ENCODE measurements at places on chromosomes 2 and 18.

- DNase-seq, result no peak
These were observed 32.2 kb downstream of the ZAP70 start for GRCh38 chr2:97745474-97746174.

DNA sequence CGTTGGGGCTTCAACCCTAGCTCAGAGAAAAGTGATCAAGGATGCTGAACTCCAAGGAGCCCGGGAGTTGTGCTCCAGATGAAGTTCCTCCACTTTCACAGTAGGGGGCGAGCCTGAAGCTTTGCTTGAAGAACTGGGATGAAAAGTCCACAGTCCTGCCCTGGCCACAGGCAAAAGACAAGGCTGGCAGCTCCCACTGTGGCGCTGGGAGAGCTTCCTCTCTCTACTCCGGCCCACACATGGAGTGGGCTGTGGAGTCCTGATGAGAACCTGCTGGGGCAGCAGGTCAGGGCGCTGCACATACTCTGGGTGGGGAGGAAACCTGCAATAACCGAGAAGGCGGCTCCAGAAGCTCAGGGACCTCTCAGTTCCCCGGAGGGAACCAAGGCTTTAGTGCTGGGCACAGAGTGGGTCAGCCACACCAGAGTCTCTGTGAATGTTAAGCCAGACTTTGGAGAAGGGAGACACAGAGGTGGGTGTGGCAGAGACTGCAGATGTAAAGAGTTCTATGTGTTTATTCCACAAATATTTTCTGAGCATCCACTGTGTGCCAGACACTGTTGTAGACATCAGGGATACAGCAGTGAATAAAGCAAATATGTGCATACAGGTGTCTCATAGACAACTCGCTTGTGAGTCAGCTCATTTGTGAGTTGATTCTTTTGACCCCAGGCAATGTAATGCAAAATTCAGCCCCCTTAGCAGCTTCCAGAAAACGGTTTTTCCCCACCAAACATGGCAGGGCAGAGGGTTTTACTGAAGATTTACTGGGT, 48.0 kb upstream of the MRPL33 start:
- DNase-seq, result peak; percentile 60

DNA sequence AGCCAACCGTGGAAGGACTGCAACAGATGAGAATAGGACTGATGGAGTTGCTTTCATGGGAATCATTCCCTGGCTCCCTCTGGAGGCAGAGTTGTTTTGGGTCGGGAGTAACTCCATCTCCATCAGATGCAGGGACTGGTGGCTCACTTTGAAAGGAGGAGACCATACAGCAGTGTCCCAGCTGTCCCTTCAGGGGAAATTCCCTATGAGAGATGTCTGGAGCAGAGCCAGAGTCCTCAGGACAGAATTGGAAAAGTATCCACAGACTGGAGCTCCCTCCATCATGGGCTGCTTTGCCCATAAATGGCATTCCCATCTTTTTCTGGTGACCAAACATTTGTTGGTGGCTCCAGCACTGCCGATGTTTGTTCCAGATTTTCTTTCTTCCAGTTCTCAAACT, 144.3 kb downstream of the NCK2 start:
- no peak for DNase-seq

GRCh38 chr2:50727636-50728339, 304.1 kb downstream of the NRXN1 start:
- no peak for DNase-seq

DNA sequence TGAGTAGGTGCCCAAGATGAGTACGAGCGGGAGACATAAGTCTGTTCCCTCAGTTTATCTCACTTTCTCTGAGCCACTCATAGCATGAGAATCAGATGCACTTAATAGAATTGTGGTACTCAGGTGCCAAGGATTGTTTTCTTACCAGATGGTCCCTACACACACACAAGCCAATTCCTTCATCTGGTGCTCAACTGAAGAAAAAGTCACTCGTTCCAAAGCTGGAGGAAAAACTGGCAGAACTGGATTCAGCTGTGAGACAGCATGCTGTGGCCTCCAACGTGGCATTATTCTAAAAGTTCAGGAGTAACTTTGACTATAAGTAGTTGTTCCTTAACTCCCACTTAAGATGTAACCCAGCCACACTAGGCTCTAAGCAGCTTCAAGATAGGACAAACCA, 33.4 kb upstream of the ABCA12 start:
- DNase-seq, result no peak

DNA sequence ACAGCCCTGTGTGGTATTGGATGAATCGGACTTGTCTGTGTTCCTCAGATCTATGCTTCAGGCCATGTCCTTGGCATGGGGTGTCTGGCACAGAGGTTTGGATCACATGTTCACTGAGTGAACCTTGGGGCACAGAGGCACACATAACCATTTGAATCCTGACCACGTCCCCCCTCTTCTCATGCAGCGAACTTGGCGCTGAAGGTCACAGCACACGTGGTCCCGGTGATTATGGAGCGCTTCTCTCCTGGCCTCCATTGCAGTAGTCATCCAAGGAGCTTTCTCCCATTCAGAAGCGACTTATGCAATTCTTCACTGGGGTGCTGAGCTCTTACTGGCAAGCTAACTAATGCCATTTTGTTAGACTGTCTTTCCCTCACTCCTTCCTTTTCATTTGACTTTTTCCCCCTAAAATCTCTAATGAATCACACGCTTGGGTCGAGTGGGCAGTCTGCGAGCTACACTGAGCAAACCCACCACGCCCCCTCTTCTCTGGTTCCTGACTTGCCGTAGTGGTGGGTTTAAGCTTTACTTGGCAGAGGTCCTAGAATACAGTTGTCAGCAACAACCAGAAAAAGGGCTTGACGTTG, 59.4 kb downstream of the KCNG2 start:
- DNase-seq, result no peak

- DNase-seq, result no peak
These were observed 451.6 kb upstream of the SALL3 start for GRCh38 chr18:78527984-78528383.

- no peak for DNase-seq
These were observed 56.0 kb upstream of the PTH2R start for GRCh38 chr2:208350610-208351009.

- no peak for DNase-seq
These were observed 103.7 kb upstream of the NABP1 start for GRCh38 chr2:191574232-191574631.

- no peak for DNase-seq
These were observed 3.6 kb downstream of the LIMS2 start for GRCh38 chr2:127671557-127672302.

GRCh38 chr2:69225933-69226332, 161.1 kb downstream of the GFPT1 start:
- DNase-seq, result no peak

DNA sequence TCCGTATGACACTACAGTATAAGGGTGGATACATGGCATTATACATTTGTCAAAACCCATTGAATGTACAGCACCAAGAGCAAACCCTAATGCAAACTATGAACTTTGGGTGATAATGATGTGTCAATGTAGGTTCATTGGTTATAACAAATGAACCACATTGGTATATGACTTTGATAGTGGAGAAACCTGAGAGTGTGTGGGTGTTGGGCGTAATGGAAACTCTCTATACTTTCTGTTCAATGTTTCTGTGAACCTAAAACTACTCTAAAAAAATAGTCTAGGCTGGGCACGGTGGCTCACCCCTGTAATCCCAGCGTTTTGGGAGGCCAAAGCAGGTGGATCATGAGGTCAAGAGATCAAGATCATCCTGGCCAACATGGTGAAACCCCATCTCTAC, 6.5 kb upstream of the ACTG2 start:
- DNase-seq, result no peak

DNA sequence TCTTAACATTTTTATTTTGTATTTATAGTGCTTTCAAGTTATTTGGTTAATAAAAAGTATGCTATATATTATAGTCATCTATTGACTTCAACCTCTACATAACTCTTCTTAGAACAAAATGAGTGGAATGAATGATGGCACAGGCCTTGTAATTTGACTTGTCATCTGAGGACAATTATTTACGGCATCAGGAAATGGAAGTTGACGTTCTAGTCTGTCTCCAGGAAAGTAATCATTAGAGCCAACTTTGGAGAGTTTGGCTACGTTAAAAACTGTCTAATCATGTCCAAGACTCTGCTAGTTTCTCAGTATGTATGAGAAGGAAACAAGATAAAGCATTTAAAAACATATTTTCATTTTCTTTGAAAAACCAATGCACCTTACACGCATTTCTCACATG, 353.6 kb downstream of the ARHGAP15 start:
- no peak for DNase-seq

DNA sequence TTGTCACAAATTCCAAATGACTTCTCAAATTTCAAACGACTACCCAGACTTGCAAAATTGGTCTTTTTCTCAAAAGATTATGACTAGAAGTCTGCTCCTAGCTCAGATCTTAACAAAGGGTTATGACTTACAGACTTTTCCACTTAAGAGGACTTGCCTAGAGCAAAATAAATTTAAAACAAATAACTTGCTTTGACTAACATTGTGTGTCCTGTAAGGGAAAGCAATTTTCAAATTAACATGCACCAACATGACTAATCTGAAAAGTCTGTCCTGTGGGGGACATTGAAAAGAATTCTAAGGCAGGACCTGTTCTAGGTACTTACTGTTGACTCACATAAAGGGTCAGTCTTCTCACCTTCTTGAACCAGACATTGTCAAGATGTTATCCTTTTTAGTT, 53.5 kb upstream of the TMEM200C start:
- no peak for DNase-seq

DNA sequence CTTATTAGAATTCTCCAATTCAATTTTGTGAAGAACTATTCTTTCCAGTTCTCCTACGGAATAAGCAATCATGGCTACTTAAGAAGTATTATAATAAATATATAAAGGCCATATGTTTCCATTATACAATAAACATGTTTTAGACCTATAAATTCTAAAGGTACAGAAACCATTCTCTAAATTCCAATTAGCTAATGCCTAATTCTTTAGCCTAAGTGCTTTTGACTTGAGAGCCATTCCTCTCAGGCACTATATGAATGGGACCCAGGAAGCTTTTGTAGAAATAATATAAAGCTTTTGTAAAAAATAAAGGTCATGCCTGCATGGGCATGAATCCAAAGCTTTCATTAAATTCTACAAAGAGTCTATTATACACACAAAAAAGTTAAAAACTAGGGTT, 161.0 kb upstream of the UNC80 start:
- DNase-seq, result no peak

DNA sequence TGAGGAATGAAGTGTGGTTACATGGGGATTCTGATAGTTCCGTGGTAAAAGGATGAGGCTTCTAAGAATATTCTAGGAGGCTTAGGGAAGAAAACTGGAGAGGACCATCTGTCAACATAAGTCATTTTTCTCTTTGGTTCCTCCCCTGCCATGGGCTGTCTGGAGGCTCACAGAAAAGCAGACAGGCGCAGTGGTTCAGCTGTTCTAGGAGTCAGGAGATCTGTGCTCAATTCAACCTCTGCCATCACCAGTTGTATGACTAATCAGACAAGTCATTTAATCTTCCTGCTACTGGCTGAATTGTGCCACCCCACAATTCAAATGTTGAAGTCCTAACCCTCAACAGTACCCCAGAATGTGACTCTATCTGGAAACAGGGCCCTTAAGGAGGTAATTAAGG, 36.4 kb downstream of the ADAM17 start:
- DNase-seq, result no peak

DNA sequence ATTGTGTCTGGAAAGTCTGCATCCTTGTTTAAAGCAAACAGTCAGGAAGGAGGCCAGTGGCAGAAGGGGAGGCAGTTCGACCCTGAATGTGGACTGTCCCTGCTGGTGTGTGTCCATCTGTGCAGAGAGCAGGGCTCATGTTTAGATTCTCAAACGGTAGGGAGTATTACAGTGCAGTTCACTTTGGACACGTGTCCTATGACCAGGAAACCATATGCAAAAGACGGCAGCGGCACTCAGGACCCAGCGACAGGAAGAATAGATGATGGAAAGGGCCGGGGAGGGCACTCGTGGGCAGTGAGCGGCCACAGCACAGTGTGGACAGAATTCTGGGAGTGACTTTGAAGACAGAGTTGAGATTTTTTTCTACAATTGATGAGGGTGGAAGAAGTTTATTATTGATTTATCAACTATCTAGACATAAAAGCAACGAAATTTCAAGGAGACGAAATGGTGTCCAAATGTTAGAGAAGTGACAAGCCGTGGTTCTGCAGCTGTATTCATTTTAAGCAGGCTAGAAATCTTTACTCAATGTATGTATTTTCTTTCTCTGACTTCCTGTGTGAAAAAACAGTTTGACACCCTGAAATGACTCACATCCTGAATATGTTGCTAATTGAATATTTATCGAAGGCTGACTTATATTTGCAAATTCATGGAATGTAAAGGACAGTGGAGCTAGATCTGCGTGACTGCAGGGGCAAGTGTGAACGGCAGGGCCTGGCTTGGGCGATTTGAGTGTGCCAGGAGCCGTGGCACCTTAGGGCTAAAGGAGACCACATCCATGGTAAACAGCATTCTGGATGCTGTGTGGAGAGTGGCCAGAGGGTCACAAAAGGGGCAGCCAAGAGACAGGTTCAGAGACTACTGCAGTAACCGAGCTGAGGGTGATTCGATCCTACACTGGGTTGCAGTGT, 214.2 kb downstream of the PTGR3 start:
- DNase-seq, result no peak

DNA sequence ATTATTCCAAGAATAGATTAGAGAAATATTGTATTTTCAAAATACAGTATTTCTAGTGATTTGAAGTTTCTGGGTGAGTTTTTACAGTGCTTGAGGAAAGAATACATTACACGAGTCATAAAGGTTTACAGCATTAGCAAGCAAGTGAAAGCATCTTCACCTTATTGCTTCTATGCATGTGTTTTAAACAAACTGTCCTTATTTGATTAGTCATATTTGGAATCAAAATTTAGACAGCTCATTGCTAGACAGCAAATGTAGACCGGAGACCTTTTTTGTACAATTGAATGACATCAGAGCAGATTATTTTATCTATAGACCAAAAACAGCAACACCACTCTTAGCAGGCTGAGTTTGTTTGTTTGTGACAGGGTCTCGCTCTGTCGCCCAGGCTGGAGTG, 69.2 kb downstream of the FAM161A start:
- DNase-seq, result no peak

DNA sequence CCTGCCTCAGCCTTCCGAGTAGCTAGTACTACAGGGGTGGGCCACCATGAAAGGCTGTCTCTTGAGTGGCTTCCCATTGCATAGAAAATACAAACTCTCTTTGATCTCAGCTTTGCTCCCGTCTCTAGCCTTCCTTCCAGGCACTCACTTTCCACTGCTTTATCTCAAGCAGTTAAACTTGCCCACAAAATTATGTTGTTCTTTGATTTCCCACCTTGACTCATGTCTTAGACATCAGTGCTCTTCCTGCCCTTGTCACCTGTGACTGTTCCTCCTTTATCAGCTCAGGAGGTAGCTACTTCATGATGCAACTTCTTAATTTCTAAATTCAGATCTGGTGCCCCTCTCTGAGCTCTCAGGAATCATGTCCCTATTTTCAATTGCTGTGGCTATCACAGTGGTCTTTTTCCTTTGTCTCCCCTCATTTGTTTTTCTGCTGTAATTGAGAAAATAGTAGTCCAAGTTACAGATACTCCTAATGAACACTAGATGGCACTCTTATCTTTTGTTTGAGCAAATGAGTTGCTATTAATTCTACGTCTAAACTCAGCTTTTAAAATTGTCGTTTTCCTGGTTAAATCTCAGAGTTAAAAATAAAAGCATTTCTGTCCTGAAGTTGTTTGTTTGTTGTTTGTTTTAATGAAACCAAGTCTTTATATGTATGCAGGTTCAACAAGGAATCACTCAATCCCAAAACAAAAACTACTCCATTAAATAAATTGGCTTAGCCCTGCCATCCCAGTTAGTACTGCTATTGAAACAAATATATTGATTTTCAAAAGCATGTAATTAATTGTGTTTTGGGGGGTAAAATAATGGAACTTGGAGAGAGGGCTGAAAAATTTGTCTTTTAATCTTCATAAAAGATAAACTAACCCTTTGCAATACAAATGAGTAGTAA, 46.9 kb upstream of the GREB1L start:
- DNase-seq, result peak; percentile 30
